Sigmoid colon (tissue), 7 donors: ENCODE measurements at places on chromosomes 12 and 14.

GRCh38 chr14:92568621-92569479 is 55.3 kb downstream of the RIN3 start:
- DNase-seq, result peak; percentile 74

DNA sequence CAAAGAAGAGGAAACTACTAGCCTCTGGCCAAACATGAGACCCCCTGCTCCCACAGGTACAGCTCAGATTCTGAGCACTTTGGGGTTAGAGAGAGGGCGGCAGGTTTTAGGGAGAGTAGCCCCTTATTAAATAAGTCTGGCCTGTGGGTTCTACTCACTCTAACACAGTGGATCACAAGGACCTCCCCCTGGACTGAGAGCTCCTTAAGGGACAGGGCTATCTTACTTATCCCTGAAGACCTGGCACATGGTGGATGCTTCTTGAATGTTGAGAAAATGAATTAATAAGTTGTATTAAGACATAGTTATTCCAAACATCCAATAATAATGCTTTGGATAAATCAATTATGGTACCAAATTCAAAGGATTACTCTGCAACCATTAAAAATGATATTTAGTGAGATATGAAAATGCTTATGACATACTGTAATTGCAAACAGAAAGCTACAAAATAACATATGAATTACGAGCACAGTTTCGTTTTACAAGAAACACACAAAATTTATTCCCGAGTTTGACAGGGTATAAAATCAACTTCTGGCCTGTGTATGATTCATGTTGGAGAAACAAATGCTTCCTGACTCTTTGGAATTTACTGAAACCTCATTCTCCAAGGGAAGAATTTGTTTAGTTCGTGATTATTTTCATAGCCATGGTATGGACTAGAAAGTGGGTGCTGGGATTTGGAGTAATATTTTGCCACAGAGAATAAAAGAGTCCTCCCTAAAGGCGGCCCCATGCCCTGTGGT is 59.3 kb upstream of the BDKRB2 start:
- DNase-seq, result no peak

DNA sequence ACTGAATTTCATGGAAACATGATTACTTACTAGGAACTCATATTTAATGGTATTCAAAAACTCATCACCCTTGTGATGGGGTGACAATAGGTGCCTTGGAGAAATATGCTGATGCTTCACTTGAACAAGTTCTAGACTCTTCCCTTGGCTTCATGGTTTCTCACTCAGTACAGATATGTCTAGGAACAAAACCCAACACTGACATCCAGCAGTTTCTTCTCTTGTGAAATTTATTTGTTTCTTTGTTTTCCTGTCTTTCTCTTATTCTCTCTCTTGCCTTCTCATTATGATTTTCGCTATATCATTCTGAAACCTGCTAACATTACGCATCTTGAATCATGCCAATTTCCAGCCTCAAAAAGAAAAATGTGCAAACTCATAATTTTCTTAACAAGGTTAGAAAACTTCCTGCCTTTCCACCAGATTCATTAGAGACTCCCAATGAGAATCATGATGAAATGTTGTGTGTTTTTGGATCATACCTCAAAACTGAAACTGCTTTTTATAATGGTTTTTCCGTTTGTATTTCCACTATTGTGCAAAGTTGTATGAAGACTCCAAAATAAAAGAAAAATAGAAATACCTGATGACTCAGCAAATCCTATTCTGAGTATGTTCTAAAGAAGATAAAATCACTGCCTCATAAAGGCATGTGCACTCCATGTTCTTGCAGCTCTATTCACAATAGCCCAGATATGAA is 1021.5 kb downstream of the TMEM121 start:
- DNase-seq, result no peak

GRCh38 chr14:34246206-34246605 is 215.8 kb downstream of the SPTSSA start:
- DNase-seq, result no peak

DNA sequence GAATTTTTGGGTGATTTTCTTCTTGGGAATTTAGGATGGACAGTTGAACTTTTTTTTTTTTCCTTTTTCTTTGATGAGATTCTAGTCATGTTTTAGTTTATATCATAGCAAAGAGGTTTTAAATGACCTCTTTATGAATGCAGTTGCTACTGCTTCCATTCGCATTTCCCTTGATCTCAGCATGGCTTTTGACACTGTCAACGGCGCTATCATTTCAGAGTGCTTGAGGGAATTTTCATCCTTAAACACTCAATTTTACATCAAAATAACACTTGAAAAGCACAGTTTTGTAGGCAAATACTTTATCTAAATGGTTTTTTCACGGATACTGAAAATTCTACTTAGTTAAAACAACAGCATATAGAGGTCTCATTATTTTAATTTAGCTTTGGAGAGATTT is 195.5 kb downstream of the NPAS3 start:
- no peak for DNase-seq

DNA sequence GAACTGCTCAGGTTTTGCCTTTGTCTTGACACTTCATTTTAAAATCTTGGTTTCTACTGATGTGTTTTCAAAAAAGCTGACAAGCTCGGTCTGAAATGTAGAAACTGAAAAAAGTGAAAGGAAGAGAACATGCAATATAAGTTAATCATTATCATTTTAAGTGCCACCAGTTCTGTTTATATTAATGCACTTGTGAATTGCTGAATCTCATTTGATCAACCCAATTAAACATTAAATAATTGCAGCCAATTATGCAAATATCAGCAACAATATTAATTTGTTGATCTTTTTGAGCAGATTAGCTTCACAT is 133.8 kb downstream of the BCAT1 start:
- DNase-seq, result no peak

- DNase-seq, result peak; percentile 63
Observed at GRCh38 chr14:73231981-73232851, 5.1 kb upstream of the PAPLN start.

- no peak for DNase-seq
Observed at GRCh38 chr12:104204690-104205480, 10.7 kb upstream of the TXNRD1 start.

- DNase-seq, result no peak
Observed at GRCh38 chr12:117069926-117070900, 29.0 kb downstream of the TESC start.

DNA sequence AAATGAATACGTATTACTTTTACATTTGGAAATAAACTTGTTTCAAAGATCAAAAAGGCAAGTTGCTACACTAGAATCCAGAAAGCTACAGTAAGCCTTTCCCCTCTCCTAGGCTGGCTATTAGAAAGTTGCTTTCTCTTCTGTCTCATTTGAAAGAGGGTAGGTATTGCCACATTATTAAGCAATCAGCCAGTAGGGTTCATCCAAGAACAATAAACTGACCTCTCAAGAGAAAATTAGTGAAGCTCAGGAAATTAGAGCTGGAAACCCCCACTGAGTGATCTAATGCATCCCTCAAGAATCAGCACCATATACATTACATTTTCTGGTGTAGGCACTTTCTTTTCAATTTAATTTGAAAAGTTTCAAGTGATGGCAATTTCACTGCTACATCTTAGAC is 4.5 kb upstream of the TMEM233 start:
- no peak for DNase-seq

- no peak for DNase-seq
Observed at GRCh38 chr12:124629789-124630480, 62.5 kb upstream of the NCOR2 start.

DNA sequence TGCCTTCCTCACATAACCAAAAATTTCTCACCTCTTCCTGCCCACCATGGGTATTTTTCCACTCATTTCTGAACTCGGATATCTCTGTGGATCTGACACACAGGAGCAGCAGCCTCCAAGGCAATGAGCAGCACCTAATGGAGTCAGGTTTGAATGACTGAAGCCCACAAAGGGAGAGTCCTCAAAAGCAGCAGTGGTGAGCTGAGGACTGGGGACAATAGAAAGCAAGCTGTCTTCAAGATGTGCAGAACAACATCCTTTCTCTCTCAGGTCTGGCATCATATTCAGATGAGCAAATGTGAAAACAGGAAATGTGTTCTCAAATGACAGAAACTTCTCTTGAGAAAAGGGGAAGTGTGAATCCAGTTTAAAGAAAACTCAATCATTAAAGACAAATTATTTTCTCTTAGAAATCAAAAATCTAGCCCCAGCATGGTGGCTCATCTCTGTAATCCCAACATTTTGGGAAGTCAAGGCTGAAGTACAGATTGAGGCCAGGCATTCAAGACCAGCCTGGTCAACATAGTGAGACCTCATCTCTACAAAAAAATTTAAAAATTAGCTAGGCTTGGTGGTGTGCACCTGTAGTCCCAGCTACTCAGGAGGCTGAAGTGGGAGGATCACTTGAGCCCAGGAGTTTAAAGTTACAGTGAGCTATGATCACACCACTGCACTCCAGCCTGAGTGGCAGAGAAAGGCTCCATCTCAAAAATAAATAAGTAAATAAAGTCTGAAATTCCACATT is 54.2 kb downstream of the C12orf42 start:
- no peak for DNase-seq

DNA sequence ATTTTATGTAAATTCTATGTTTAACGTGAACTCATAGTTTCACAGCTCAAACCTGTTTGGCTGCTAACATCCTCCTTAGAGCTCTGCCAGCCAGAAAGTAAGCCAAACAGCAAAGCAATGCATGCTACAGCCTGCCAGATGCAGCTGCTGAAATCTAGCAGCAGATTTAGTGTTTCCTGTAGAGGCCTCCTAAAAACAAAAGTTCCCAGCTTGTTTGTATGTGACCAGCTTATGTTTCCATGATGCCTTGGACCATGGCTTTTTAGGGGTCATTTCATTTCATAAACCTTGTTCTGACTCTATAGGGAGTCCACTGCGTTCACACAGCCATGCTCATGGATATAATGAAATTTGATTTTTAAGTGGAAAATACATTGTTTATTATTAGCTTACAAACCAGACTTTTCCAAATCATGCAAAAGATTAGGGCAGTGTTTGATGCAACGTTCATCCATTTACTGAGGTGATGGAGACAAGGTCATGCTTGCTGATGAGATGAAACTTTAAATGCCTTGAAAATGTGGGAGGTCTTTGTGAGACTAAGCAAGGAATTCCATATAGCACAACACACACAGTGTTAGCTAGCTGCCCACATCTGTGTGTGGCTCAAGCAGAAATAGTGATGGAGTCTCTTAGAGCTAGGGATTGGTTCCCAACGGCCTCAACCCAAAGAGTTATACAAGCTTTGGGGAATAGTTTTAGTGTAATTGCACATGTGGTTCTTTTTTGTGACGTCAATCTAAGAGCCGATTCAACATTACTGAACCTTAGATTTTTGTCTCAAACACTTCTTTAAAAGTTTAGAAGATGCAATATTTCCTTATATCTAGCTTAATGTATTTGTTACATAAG is 157.5 kb upstream of the LRIG3 start:
- DNase-seq, result no peak

DNA sequence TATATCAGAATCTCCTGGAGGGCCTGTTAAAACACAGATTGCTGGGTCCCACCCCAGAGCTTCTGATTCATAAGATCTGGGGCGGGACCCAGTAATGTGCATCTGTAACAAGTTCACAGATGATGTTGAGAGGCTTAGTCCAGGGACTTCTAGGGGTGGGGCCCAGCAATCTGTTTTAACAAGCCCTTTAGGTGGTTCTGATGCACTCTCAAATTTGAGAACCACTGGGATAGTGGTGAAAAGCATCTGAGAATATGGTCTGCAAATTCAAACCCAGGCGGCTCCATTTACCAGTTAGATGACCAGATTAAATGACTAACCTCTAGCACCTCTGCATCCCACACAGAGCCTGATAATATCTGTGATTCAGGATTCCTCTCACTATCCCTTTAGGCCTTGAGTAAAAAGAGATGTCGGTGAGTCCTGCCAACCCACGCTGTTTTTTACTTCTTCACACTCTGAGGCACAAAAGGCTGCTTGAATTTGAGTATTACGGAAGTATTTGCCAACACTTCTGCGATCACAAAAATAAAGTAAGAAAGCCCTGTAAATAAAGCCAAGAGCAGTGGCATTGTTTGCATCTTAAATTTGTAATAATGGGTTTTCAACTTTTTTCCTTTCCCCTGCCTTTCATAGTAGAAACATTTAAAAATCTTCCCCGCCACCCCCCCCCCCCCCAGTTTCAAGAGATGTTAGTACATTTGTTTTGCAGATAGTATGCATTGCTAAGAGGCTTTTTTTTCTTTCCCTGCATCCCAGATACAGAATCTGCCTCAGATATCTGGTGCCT is 1.8 kb upstream of the FRS2 start:
- no peak for DNase-seq

DNA sequence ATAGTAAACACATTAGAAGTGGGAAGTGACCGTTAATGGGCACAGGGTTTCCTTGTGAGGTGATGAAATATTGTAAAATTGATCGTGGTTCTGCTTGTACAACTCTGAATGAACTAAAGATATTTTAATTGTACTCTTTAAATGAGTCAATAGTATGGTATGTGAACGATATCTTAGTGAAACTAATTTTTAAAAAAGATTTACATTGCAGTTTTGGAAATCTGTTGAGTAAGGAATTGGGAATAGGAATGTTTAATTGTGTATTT is 1.7 kb downstream of the ZNF410 start:
- no peak for DNase-seq

DNA sequence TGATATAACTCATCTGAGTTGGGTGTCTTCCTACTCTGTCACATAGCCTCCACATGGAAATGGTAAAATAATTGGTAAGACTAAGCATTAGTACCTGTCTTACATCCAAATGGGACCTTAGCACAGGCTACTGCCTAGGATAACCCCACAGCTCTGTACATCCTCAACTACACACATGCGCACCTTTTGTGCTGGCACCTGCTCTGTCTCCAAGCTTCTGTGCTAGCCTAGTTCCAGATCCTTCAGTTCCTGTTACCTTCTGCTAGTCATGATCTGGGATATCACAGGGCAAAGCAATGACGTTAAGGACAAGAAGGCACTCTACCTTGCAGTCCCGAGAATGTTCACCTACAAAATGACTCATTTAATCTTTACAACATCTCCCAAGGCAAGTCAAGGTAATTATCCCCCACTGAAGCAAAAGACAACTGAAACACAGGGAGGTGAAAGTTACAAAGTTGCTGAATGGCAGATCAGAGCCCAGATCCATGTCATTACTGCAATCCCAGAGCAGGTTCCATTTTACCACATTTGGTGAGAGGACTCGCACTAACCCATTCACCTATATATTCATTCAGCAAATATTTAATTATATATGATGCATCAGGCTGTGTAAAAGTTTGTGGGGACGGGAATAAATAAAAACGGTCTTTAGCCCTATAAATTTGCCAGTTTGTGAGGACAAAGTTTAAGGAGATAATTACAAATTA is 61.7 kb downstream of the PPM1H start:
- DNase-seq, result no peak

- peak; percentile 88 for DNase-seq
Observed at GRCh38 chr14:75298187-75298965, 19.7 kb downstream of the FOS start.

- DNase-seq, result no peak
Observed at GRCh38 chr12:12720052-12720451, 2.9 kb downstream of the CDKN1B start.
